ENCODE measurements at places on chromosomes 16 and 17.
A peak's percentile ranks its signal among the peaks of the same experiment; 100 is the strongest.

GRCh38 chr16:82935766-82936165 lies 309.0 kb downstream of the CDH13 start:
- no peak for DNase-seq

DNA sequence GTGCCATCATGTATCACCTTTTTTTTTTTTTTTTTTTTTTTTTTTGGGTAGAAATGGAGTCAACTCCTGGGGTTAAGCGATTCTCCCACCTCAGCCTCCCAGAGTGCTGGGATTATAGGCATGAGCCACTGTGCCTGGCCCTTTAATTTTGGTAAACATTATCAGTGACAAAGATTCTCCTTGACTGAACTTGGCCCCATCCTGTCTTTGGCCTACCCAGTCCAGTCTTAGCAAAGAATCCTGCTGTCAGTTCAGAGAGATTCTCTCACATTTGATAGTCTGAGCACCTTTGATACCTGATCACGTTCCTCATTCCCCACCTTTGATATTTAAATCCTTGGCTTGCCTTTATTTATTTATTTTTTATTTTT lies 11.5 kb downstream of the RAD51C start:
- no peak for DNase-seq

DNA sequence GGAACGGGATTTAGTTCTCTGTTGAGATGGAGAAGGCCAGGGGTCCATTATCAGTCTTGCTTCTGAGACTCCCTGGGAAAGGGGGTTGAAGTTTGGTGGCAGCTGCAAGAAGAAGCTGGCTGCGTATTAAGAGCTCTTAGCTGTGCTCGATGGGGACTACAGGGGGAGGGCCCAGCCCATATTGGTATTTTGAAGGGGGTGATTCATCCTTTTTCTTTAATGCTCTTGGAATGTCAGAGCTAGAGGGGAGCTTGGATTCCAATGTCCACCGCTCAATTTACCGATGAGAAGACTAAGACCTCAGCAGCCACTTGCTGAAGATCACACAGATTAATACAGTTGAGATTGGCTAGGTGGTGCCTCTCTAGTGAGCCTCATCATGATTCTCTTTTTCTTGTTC lies 5.0 kb downstream of the NOG start:
- DNase-seq = no peak

DNA sequence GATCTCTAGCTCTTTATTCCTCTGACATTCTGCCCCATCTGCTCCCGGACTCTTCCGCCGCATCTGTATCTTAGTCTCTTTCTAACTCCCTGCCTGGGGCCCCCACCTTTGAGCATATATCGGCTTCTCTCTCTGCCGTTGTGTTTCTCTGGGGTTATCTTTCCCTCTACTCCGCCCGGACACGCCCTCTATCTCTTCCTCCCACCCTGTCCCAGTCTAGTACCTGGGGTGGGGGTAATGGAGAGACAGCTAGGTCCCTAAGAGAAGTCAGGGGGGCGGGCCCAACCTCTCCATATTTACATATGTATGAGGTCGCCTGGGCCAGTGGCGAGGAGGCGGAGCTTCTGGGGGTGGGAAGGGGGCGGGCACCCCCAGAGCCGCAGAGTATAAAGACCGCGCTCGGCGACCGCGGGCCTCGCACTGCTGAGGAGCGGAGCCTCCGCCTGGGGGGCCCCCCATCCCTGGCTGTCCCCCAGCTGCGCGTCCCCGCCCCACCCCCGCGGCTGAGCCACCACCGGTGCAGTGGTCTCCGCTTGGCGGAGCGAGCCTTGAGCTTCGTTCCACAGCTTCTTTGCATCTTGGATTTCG lies at the start of gene ATP1B2:
Gene ATP1B2, plus strand, starts transcription at position 418 of the 588 bp plus-strand sequence. CDS start 593 bp downstream, outside the sequence.
- DNase-seq = peak; percentile 79

DNA sequence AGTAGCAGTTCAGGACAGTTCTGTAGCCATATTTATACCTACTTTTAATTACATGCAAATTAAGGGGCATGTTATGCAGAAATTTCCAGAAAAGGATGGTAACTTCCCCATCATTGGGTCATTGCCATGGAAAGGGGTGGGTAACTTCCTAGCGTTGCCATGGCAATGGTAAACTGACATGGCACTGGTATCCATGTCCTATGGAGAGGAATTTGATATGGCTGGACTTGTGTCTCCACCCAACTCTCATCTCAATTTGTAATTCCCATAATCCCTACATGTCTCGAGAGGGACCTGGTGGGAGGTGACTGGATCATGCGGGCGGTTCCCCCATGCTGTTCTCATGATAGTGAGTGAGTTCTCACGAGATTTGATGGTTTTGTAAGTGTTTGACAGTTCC lies 35.6 kb upstream of the CACNG4 start:
- DNase-seq = no peak

- DNase-seq = no peak
Observed at GRCh38 chr17:79463421-79464317, 147.2 kb downstream of the RBFOX3 start.

- peak; percentile 11 for DNase-seq
Observed at GRCh38 chr17:79991924-79992648, 43.6 kb downstream of the TBC1D16 start.

GRCh38 chr17:32222621-32223020 lies 43.0 kb upstream of the RHBDL3 start:
- no peak for DNase-seq

GRCh38 chr17:75288770-75289114 lies 491 bp downstream of the SLC25A19 start:
- DNase-seq = no peak

GRCh38 chr16:90031931-90032673 lies 12.8 kb upstream of the DBNDD1 start:
- no peak for DNase-seq

Data from CD4-positive, alpha-beta T cell treated with Interleukin-17A for 1 hour (primary cell).